IPS DF 6.9 (cell line): ENCODE measurements at places on chromosomes 12 and 14.
A peak's percentile ranks its signal among the peaks of the same experiment; 100 is the strongest.

DNA sequence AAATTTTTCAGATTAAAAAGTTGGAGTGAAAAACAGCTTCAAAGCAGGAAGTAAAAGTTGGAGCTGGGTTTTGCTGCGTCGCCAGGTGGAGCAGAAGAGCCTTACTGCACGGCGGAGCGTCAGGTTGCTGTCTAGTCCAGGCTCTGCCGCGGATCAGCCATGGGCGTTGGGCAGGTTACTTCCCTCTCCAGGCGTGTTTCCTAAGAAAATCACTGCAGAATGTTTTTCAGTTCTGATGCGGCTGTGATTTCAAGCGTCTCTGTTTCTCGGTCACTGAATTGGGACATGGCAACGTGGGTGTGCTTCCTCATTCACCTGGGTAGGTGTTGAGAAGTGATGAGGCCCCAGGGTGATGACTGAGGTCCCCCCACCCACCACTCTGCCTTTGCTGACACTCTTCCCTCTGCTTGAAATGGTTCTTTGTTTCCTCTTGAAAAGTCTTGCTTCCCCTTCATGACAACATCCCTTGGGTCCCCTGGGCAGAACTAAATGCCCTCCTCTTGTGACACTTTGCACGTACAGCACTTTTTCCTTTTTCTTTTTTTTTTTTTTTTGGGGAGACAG lies 7.6 kb downstream of the EVL start:
- H3K4me3 ChIP-seq = no peak overlapping the region
- H3K4me1 ChIP-seq = no peaks in the 10 kb centered on the region
- H3K27ac ChIP-seq = no peak overlapping the region
- H3K27me3 ChIP-seq = no peaks in the 10 kb centered on the region
- no peak for DNase-seq
- no peaks in the 10 kb centered on the region for H3K36me3 ChIP-seq

DNA sequence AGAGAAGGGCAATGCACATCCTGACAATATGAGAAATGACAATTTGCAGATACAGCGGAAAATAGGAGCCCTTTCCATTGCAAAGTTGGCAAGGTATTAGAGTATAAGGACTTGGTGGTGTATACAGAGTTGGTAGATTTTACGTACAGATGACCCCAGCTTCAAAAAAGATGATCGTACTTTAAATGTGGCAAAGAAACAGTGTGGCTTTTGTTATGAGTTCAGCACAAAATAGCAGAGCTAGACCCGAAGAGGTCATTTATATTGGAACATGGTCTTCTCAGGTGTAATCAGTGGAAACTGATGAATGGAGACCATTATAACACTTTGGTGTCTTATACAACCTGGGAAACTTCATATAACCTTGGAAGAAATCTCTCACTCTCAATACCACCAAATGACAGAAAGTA lies 2.3 kb downstream of the CLEC2B start:
- H3K27ac ChIP-seq = no peak overlapping the region
- no peak for DNase-seq
- no peaks in the 10 kb centered on the region for H3K4me1 ChIP-seq
- H3K36me3 ChIP-seq = no peaks in the 10 kb centered on the region

DNA sequence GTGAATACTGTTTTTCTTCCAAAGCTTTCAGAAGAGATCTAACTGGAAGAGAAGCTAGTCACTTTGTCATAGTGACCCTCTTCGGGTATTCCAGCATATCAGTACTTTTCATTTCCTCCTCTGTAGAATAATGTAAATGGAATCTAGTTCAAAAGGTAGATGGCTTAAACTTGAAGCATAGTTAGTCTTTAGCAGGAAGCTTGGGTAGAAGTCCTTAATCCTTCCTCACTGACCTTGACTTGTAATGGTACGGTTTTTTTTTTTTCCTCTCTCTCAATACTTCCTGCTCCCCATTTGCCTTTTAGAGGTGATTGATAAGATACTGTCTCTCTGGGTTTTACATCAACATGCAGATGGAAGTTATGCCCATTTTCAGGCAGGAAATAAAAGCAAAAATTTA lies 1.7 kb downstream of the FBXO34 start:
- no peaks in the 10 kb centered on the region for H3K36me3 ChIP-seq
- no peaks in the 10 kb centered on the region for H3K27me3 ChIP-seq
- DNase-seq = no peak
- no peak overlapping the region for H3K27ac ChIP-seq

- DNase-seq = no peak
- H3K4me3 ChIP-seq = no peak overlapping the region
- no peak overlapping the region for H3K27ac ChIP-seq
- H3K36me3 ChIP-seq = no peaks in the 10 kb centered on the region
Measured at GRCh38 chr12:86249851-86250250, 6.3 kb downstream of the MGAT4C start.

- DNase-seq = peak; percentile 96
- no peak within 1 kb of the TSS for H3K27ac ChIP-seq
- H3K4me3 ChIP-seq = peak within 1 kb of the TSS; percentile 83; the same call in 1 of the 2 replicates
Measured at GRCh38 chr12:48119078-48119833, at the start of gene PFKM. TSS of gene PFKM (plus strand) at chr12:48119364. CDS start at chr12:48122775, 3,411 bp downstream.

DNA sequence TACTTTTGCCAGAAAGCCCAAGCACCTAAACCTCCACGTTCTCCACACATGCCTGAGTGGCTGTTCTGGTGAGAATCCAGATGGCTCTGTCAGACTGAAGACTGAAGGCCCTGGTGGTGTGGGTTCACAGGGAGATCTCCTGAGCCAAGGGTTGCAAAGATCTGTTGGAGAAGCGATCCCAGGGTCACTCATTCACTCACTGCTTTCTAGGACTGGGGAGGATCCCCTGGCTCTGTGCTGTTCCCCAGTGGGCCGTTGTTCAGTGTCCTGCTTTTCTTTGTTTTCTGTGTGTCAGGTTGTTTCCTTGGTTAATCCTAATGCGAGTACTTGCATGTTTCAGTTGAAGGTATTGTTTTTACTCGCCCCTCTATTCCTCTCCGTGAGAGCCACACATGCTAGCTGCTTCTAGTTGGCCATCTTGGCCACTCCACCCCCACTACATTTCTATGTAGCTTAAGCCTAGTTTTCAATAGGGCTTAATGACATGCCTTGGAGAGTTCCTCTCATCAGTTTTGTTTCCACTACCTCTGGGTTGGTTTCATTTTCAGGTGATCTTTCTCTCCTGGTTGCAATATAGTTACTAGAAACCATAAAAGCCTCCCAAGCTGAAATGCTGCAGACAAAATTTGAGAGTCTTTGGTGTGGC lies 144.5 kb upstream of the SLC38A2 start:
- no peaks in the 10 kb centered on the region for H3K27me3 ChIP-seq
- DNase-seq = no peak
- H3K36me3 ChIP-seq = no peaks in the 10 kb centered on the region
- no peak overlapping the region for H3K27ac ChIP-seq
- no peaks in the 10 kb centered on the region for H3K4me1 ChIP-seq
- no peak overlapping the region for H3K4me3 ChIP-seq

- H3K36me3 ChIP-seq = no peaks in the 10 kb centered on the region
- DNase-seq = no peak
- no peak within 1 kb of the TSS for H3K27ac ChIP-seq
- H3K27me3 ChIP-seq = no peaks in the 10 kb centered on the region; the same call in 1 of the 2 replicates
- H3K4me1 ChIP-seq = 0 out of 2 replicates have a peak, but pooled peaks cover 1% of the 10 kb centered on the region
- H3K4me3 ChIP-seq = peak within 1 kb of the TSS; percentile 44
Measured at GRCh38 chr12:122182887-122183587, at the start of gene LRRC43. TSS of gene LRRC43 (plus strand) at chr12:122183123. CDS start at chr12:122183145, 22 bp downstream.

GRCh38 chr12:29131539-29131938 lies 17.5 kb upstream of the FAR2 start:
- no peaks in the 10 kb centered on the region for H3K4me1 ChIP-seq
- no peak for DNase-seq
- no peak overlapping the region for H3K4me3 ChIP-seq
- no peaks in the 10 kb centered on the region for H3K36me3 ChIP-seq
- no peak overlapping the region for H3K27ac ChIP-seq

GRCh38 chr12:7431993-7432685 lies 11.8 kb downstream of the CD163L1 start:
- H3K27ac ChIP-seq = no peak overlapping the region
- H3K4me1 ChIP-seq = no peaks in the 10 kb centered on the region
- no peaks in the 10 kb centered on the region for H3K27me3 ChIP-seq
- no peak overlapping the region for H3K4me3 ChIP-seq
- no peak for DNase-seq
- H3K36me3 ChIP-seq = no peaks in the 10 kb centered on the region

- no peaks in the 10 kb centered on the region for H3K36me3 ChIP-seq
- no peaks in the 10 kb centered on the region for H3K27me3 ChIP-seq
- H3K4me1 ChIP-seq = peaks cover 20% of the 10 kb centered on the region
- no peak for DNase-seq
- H3K4me3 ChIP-seq = no peak overlapping the region
Measured at GRCh38 chr14:104680806-104681688, 8.4 kb upstream of the INF2 start.

DNA sequence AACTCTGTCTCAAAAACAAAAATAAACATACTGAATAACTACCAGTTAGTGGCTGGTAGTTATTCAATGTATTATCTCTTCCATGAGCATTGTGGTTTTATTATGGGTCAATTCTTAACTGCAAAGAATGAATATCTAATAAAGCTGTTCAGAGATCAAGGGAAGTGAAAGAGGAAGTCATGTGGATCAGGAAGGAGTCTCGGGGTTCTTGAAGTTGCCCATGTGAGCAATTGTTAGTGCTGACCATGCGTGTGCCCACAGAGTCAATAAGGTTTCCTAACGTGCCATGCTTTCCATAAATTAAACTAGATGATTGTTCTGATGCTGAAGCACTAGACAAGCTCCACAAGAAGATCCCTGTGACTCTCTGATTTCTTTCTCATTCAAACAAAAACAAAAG lies 136.5 kb upstream of the CPSF6 start:
- no peaks in the 10 kb centered on the region for H3K36me3 ChIP-seq
- no peaks in the 10 kb centered on the region for H3K4me1 ChIP-seq
- no peaks in the 10 kb centered on the region for H3K27me3 ChIP-seq
- DNase-seq = no peak

DNA sequence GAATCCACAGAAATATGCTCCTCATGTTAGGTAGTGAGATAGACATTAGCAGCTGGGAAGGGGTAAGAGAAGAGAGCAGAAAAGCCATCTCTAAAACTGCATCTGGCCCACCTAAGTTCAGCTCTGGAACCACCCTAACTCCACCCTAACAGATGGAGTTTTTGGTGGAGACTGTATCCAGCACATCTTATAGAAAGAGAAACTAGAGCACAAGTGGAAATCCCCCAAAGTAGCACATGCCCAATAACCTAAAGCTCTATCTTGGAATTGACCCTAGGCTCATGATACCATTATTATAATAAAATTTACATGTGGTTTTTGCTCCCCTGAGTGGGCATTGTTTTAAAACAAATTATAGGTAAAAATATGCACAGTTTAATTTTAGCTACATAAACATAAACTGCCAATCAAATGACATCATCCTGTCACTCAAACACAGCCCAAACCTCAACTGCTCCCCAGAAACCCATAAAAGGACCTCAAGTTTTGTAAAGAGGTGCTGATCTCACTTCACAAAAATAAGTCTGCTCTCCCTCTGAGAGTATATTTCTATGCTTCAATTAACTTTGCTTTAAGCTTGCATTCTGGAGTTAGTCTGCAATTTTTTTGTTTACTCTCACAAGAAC lies 206.4 kb downstream of the PIK3C2G start:
- no peak for DNase-seq
- no peak overlapping the region for H3K4me3 ChIP-seq
- no peak overlapping the region for H3K27ac ChIP-seq

DNA sequence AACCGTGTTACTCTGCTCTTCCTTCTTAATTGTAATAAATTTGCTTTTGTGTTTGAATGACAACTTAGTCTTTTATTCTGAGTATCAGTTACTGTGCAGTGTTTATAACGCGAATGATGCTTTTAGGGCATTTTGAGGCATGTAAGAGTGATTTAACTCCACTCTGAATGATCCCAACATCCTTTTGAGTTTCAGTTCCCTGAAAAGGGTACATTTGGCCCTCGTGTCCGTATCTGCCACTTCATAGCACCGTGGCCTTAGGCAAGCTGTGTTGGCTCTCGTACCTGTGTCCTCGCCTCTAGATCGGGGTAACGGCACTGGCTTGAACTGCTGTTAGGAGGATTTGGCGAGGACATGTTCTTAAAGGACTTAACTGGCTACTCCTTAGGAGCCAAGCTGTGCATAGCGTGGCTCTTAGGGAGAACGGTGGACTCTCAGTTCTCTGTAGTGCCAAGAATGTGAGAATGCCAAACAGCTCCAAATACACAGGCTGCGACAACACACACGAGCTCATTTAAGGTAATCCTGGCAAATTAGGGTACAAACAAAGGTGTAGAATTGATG lies 92.0 kb downstream of the PPP2R5C start:
- H3K4me1 ChIP-seq = no peaks in the 10 kb centered on the region
- H3K36me3 ChIP-seq = no peaks in the 10 kb centered on the region
- no peaks in the 10 kb centered on the region for H3K27me3 ChIP-seq
- no peak for DNase-seq
- H3K27ac ChIP-seq = no peak overlapping the region

GRCh38 chr12:64656429-64656828 lies 46.1 kb downstream of the RASSF3 start:
- no peaks in the 10 kb centered on the region for H3K36me3 ChIP-seq
- 0 out of 2 replicates have a peak, but pooled peaks cover 1% of the 10 kb centered on the region for H3K4me1 ChIP-seq
- no peak overlapping the region for H3K27ac ChIP-seq
- no peak for DNase-seq
- H3K4me3 ChIP-seq = no peak overlapping the region

GRCh38 chr12:111037047-111037446 lies 116.7 kb upstream of the MYL2 start:
- H3K4me1 ChIP-seq = 0 out of 2 replicates have a peak, but pooled peaks cover 2% of the 10 kb centered on the region
- no peak overlapping the region for H3K4me3 ChIP-seq
- no peaks in the 10 kb centered on the region for H3K36me3 ChIP-seq
- peaks cover 7% of the 10 kb centered on the region for H3K27me3 ChIP-seq
- H3K27ac ChIP-seq = no peak overlapping the region
- DNase-seq = no peak

- H3K4me1 ChIP-seq = 0 out of 2 replicates have a peak, but pooled peaks cover 2% of the 10 kb centered on the region
- DNase-seq = no peak
- no peak overlapping the region for H3K4me3 ChIP-seq
- peaks cover 2% of the 10 kb centered on the region for H3K36me3 ChIP-seq
Measured at GRCh38 chr12:12521044-12521485, 41.6 kb downstream of the DUSP16 start.

GRCh38 chr12:80187660-80188090 lies 88.3 kb downstream of the OTOGL start:
- no peaks in the 10 kb centered on the region for H3K27me3 ChIP-seq
- no peak overlapping the region for H3K27ac ChIP-seq
- no peak overlapping the region for H3K4me3 ChIP-seq
- 0 out of 2 replicates have a peak, but pooled peaks cover 1% of the 10 kb centered on the region for H3K4me1 ChIP-seq
- DNase-seq = no peak
- no peaks in the 10 kb centered on the region for H3K36me3 ChIP-seq

DNA sequence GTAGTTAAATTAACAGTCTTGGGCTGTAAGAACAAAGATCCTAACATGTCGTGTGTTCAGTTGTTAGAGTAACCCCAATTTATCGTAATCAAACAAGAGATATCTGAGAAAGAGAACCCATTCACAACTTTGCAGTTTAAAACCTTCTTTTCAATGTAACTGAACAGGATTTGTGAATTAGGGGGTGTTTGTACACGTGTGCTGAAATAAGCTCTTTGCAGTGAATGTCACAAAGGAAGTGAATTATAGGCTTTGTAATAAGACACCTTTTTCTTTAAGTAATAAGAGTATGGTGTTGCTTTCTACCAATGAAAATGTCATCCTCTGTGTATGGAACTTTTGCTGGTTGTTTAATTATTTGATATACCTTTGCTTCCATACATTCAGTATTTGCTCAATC lies 114.0 kb downstream of the ALX1 start:
- no peak overlapping the region for H3K4me3 ChIP-seq
- no peaks in the 10 kb centered on the region for H3K36me3 ChIP-seq
- H3K27me3 ChIP-seq = no peaks in the 10 kb centered on the region
- no peak overlapping the region for H3K27ac ChIP-seq

- no peak overlapping the region for H3K27ac ChIP-seq
- H3K36me3 ChIP-seq = no peaks in the 10 kb centered on the region
- no peak for DNase-seq
- H3K4me3 ChIP-seq = no peak overlapping the region
- no peaks in the 10 kb centered on the region for H3K4me1 ChIP-seq
- no peaks in the 10 kb centered on the region for H3K27me3 ChIP-seq
Measured at GRCh38 chr14:99287269-99287942, 15.4 kb upstream of the BCL11B start.
